NCI-H2171 (cell line): ENCODE measurements at places on chromosomes 12 and 14.

GRCh38 chr12:100027671-100028070, 42.9 kb upstream of the ANKS1B start:
- DNase-seq: no peak

- no peak for DNase-seq
Measured at GRCh38 chr12:81888106-81888740, 129.1 kb upstream of the PPFIA2 start.

GRCh38 chr12:4786795-4787194, 66.6 kb downstream of the GALNT8 start:
- DNase-seq: no peak

DNA sequence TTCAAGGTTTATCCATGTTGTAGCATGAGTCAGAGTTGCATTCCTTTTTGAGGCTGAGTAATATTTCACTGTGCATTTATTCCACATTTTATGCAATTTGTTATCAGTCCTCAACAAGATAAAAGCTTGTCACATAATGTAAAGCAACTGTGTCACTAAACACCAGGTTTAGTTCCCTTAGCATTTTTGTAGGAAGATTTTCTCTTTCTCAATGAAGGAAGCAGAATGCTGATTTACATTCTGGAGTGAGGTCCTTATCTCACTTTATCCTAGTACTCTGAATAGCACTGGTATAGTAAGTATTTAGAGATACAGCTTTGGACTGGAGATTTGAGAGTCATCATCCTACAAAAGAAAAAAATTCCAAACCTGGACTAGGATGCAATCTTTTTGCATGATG, 9.8 kb upstream of the EXD2 start:
- DNase-seq: no peak

- no peak for DNase-seq
Measured at GRCh38 chr12:19739195-19739776, 300.0 kb downstream of the AEBP2 start.

DNA sequence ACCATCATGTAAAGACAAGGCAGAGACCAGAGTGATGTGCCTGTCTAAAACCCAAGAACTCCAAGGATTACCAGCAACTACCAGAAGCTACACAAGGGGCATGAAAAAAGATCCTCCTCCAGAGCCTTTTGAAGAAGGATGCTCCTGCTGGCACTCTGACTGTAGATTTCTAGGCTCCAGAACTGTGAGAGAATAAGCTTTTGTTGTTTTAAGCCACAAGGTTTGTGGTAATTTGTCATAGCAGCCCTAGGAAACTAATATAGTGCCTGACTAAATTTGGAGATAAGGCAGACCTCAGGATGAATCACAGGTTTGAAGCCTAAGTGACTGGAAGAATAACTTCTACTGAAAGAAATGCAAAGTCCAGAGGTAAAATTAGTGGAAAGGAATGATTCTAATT, 132.9 kb downstream of the CEP83 start:
- no peak for DNase-seq

GRCh38 chr14:35375558-35376025, 29.0 kb downstream of the NFKBIA start:
- peak; percentile 51 for DNase-seq

- no peak for DNase-seq
Measured at GRCh38 chr14:94655169-94655710, 43.0 kb downstream of the SERPINA3 start.

GRCh38 chr14:45968037-45968436, 683.5 kb downstream of the RPL10L start:
- no peak for DNase-seq

DNA sequence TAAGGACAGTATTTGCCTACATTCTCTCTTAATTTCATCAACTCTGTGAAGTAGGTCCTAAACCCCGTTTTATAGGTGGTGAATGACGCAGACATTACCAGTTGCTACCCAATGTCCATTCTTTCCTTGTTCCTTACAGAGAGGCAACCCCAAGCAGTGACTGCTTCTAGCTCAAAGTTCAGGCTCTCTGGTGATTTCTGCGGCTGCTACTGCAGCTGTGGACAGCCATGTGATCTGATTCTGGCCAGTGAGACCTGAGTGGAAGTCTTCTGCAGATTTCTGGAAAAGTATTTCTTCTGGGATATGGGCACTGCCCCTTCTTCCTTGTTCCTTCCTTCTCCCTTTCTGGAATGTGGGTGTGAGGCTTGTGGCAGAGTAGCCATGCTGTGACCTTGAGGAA, 82.9 kb downstream of the ARF6 start:
- DNase-seq: no peak
